ENCODE measurements at places on chromosomes 16 and 17.
A peak's percentile ranks its signal among the peaks of the same experiment; 100 is the strongest.

- DNase-seq = no peak
These were observed 439 bp downstream of the TRIM25 start for GRCh38 chr17:56913353-56913866.

GRCh38 chr17:82776454-82776853 lies 24.6 kb downstream of the TBCD start:
- DNase-seq = no peak

DNA sequence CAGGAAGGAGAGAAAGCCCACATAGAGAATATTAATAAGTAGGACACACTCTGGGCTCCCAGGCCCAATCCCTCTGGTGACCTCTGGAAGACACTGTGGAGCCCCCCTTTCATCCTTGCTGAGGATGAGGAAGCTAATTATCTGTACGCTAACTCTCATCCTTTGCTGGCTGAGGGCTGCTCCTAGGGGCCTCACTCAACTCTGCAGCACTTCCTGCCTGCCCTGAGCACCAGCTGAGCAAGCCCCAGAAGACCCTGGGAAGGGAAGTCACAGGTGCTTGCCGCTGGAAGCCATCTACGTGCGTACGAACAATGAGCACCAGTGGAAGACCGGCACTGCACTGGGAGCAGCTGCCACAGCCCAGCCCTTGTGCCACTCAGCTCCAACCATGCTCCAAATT lies 145.8 kb upstream of the CDH5 start:
- no peak for DNase-seq

DNA sequence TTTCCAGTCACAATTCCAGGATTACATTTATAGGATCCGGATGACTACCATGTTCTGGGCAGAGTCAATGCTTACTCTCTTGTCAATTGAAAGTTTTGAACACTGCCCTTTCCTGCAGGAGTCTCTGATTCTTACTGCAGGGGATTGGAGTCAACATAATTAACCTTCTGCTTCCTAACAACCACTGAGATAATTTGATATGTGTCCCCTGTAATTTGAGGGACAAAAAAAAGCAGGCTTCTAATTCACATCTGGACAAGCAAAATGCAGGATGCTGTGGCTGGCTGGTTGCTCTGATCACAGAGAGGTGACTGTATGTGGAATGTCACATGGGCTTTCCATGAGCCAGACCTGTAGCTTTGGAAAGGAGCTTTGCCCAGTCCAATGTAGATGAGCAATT lies 54.9 kb downstream of the PMP22 start:
- DNase-seq = no peak

- DNase-seq = no peak
These were observed 5.6 kb downstream of the WSB1 start for GRCh38 chr17:27299384-27300049.

DNA sequence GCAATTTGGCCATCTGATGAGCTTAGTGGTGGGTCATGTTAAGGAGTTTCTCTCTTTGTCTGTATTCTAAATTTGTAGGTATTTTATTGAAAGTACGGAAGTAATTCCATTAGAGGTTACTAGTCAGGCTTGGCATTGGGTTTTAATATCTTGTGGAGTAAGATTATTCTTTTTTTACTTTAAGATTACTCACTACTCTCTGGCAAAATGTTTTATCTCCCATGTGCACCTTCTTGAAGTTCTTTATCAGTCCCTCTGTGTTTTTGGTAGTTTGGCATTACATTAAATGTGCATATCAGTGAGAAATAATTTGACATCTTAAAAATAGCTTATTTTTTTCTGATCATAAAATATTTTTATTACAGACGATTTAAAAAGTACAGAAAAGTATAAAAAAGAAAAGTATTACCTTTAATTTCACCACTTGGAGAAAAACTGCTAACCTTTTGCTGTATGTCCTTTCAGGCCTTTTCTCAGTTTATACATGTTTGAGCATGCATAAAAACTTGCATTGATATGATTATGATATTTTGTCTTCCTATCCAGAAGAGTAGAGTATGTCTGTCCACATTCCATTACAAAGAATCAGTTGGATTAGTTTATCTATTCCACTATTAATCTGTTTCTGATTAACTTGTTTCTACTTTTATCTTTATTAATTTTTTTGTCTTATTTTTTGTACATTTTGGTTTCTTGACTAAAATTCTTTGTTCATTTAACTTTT lies 198.3 kb downstream of the SPECC1 start:
- peak; percentile 68 for DNase-seq
